A172 (cell line): ENCODE measurements at places on chromosomes 16 and 17. TPM values are rescaled to one million over a fixed set of nuclear protein-coding genes. Genes with fewer than 3 reads are reported as not detected.

CLEC3A gene
- not detected in 2 replicates for total RNA-seq

PIGQ gene
- 76.5 and 77.1 TPM in 2 replicates for total RNA-seq

GRCh38 chr16:68921637-68922036 is 78.3 kb downstream of the TANGO6 start:
- DNase-seq: peak; percentile 69

DNA sequence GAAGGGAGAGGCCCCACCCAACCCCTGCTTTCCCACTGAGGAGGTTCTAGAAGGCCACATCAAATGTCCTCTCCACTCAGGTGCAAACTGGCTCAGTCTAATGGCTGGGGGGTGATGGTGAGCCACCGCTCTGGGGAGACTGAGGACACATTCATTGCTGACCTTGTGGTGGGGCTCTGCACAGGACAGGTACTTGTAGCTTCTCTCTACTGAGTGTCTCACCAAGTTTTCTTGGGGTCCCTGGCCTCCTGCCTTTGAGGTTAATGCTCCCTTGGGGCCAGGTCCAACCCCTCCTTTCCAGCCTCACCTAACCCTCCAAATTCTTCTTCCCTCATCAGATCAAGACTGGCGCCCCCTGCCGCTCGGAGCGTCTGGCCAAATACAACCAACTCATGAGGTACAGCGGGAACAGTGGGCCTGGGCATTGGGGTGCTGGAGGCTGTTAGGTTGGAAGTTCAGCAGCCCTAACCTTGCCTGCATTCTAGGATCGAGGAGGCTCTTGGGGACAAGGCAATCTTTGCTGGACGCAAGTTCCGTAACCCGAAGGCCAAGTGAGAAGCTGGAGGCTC is 5.7 kb downstream of the ENO3 start:
- no peak for DNase-seq

GRCh38 chr16:54957403-54958166 is 26.9 kb downstream of the IRX5 start:
- DNase-seq: peak; percentile 26
